CD4-positive, alpha-beta T cell (primary cell): ENCODE measurements at places on chromosomes 5 and 9. TPM values are rescaled to one million over a fixed set of nuclear protein-coding genes. Genes with fewer than 3 reads are reported as not detected.

DNA sequence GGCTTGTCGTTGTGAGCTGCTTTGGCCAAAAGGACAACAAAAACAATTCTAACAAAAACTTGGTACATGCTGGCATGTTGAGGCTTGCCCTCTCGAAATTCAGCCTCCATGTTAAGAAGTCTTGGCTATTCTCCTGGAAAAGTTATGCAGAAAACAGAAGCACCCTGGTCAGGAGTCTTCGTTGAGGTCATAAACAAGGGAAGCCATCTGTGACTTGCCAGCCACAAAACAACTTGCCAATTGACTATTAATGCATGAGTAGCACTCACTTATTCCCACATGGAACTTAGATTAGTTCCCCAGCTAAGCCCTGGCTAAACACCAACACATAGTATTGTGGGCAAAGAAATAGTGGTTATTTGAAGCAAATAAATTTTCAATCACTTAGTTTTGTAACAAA, 521.0 kb upstream of the CHD1 start:
- H3K4me3 ChIP-seq: no peak overlapping the region
- no peak overlapping the region for H3K27ac ChIP-seq
- no peaks in the 10 kb centered on the region for H3K4me1 ChIP-seq
- no peaks in the 10 kb centered on the region for H3K36me3 ChIP-seq

DNA sequence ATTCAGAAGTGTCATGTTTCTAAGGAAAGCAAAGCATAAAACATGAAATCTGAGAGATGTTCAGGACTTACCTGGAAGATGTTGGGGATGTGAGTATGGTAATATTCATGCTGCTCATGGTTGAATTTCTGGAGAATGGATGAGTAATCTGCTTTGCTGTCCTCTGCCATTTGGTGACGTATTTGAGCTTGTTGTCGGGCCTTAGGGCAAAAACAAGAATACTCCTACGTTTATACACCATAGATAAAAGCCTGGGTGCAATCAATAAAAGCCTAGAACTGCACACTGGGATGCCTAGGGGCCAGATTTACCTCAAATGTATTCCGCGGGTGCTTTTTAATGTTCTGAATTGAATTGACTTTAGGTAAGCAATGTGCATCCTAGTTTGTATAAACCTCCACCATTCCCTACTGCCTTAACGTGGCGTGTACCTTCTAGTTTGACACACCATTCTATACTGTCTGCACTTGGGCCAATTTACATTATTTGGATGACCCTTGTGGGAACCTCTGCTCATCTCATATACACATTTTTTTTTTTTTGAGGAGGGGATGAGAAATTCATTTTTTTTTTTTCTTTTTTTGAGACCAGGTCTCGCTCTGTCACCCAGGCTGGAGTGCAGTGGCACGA, 94.4 kb downstream of the USP20 start:
- peaks cover 54% of the 10 kb centered on the region for H3K36me3 ChIP-seq
- no peak overlapping the region for H3K4me3 ChIP-seq
- DNase-seq: no peak

DNA sequence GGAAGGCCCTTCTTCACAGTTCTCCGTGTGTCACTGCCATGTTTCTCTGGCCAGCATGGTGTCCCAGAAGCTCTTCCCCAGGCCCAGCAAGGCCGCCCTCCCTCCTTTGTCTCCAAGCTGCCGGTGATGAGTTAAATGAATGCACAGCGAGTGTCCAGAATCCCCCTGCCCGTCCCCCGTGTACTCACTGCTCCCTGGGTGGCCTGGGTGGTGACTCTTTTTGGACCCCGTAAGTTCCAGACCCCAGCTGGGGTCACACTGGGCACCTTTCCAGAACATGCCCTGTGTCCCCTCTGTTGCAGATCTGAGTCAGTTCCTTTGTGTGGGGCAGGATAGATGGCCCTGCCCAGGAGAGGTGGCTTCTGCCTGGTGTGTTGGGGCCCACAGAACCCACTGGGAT, 95.0 kb downstream of the MRPL36 start:
- H3K27ac ChIP-seq: no peak overlapping the region
- DNase-seq: no peak
- H3K27me3 ChIP-seq: peaks cover 13% of the 10 kb centered on the region

GRCh38 chr9:97529363-97530076, 28.1 kb downstream of the TMOD1 start:
- H3K27ac ChIP-seq: no peak overlapping the region
- no peak for DNase-seq
- no peaks in the 10 kb centered on the region for H3K36me3 ChIP-seq

LURAP1L gene
- not detected for total RNA-seq

GRCh38 chr5:23257656-23258055, 249.8 kb upstream of the PRDM9 start:
- no peak overlapping the region for H3K4me3 ChIP-seq
- DNase-seq: no peak
- H3K4me1 ChIP-seq: no peaks in the 10 kb centered on the region
- H3K27ac ChIP-seq: no peak overlapping the region
- H3K27me3 ChIP-seq: no peaks in the 10 kb centered on the region

DNA sequence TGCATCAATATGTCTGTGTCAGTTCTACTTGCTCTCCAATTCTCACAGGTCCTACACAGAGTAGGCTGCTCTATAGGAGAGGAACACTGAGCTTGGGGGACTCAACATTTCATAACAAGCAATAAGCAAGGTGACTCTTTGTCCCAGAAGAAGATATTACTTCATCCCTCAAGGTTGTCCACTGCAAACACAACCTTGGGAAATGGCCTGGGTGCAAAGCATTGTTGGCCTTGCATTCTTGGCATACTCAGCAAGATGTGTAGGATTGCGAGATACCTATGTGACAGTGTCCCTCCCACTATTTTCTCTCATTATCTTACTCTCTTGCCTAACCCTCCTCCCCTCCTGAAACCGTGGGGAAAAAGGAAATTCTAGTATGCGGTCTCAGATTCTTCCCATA, 169.8 kb upstream of the FREM1 start:
- H3K4me1 ChIP-seq: no peaks in the 10 kb centered on the region
- no peaks in the 10 kb centered on the region for H3K27me3 ChIP-seq
- no peaks in the 10 kb centered on the region for H3K36me3 ChIP-seq
- H3K4me3 ChIP-seq: no peak overlapping the region

CEL gene
- 0.39 TPM for total RNA-seq

- no peak overlapping the region for H3K27ac ChIP-seq
- no peaks in the 10 kb centered on the region for H3K27me3 ChIP-seq
- no peak overlapping the region for H3K4me3 ChIP-seq
- no peak for DNase-seq
These were observed 234.7 kb downstream of the HTR1A start for GRCh38 chr5:63727583-63727982.

DNA sequence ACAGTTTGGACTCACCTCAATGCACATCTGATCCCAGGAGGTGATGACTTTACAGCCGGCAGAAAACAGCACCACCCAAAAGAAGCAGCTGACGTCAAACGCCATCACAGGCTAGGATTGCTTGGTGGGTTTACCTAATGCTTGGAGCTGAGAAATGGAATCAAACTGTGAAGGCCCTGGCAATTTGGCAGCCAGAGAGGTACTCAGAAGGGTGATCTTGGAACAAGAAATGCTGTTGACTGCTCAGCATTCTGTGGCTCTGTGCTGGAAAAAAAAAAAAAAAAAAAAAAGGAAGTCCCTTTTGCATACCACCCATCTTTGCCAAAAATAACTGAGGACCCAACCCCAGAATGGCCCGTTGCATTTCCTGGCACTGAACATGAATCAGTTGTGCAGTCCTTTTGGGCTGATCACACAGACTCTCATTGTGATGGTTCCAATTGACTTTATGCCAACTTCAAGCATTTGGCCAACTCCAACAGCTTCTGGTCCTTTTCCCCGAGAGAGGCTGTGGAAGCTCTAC, at the start of gene CD180:
Gene CD180 (minus strand): TSS at position 263 of the 523 bp plus-strand sequence. CDS start 158 bp downstream, at position 105.
- H3K36me3 ChIP-seq: no peaks in the 10 kb centered on the region
- no peaks in the 10 kb centered on the region for H3K27me3 ChIP-seq
- H3K27ac ChIP-seq: no peak within 1 kb of the TSS
- peaks cover 23% of the 10 kb centered on the region for H3K4me1 ChIP-seq
- H3K4me3 ChIP-seq: no peak within 1 kb of the TSS

DNA sequence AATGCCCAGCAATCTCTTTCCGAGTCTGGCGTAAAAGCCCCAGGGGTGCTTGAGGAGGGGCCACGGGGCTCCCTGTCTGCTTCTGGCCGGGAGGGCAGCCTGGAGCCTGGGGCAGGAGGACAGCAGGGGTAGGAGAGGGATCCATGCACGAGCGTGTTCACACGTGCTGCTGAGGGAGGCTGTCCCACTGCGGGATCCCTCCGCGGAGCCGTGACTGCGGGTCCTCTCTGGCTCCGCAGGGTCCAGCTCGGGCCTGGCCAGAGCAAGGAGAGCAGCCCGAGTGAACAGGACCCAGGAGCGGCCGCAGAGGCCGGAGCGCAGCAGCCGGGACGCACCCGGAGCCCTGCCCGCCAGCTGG, 78.4 kb downstream of the ZNF354C start:
- DNase-seq: no peak
- H3K4me1 ChIP-seq: peaks cover 3% of the 10 kb centered on the region
- H3K27ac ChIP-seq: no peak overlapping the region
- no peak overlapping the region for H3K4me3 ChIP-seq
- H3K27me3 ChIP-seq: no peaks in the 10 kb centered on the region

DNA sequence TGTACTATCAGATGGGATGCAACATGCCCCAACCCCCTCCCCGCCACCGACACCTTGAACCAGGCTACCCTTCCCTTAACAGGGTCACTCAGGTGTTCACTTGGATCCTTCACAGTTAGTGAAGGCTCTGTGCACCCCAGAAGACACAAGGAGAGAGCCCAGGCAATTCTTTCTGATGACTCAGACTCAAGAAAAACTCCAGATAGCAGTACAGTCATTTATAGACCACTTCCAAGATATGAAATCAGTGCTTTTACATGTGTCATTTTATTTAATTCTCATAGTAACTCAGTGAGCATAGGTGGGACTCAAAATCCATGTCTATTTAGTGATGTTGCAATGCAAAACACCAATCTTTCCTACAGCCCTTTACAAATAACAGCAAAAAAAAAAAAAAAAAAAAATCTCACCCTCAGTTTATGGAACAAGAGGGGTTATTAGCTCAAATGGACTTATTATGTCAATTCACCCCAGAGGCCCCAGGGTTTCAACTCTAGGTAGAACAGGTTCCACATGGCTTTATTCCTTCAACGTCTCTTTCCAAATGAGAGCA, 71.9 kb downstream of the FOXD1 start:
- H3K4me1 ChIP-seq: peaks cover 20% of the 10 kb centered on the region
- no peak for DNase-seq
- peaks cover 60% of the 10 kb centered on the region for H3K27me3 ChIP-seq
- no peak overlapping the region for H3K27ac ChIP-seq
- no peaks in the 10 kb centered on the region for H3K36me3 ChIP-seq

GRCh38 chr5:1889321-1890065, 6.8 kb upstream of the IRX4 start:
- H3K36me3 ChIP-seq: no peaks in the 10 kb centered on the region
- DNase-seq: no peak
- H3K4me1 ChIP-seq: no peaks in the 10 kb centered on the region
- no peak overlapping the region for H3K4me3 ChIP-seq
- no peak overlapping the region for H3K27ac ChIP-seq

DNA sequence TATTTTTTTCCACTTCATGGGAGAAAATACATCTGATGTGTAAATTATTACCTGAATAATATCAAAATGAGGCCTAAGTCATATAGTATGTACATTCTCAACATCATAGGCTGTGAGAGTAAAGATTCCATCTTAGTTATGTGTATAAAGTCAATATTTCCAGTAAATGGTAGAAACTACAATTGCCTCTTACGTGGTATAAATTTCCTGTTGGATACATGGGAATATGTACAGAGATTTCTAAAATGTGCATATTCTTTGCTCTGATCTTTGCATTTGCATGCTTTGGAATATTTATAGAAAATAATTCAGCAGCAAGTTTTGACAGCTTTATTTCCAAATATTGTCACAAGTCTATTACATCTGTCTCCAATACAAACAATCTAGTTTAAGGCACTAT, 78.8 kb downstream of the GABRB2 start:
- H3K27ac ChIP-seq: no peak overlapping the region
- H3K36me3 ChIP-seq: no peaks in the 10 kb centered on the region
- H3K4me1 ChIP-seq: no peaks in the 10 kb centered on the region
- no peak overlapping the region for H3K4me3 ChIP-seq
- no peak for DNase-seq

CDKN2B gene
- total RNA-seq: not detected

PCA3 gene
- not detected for total RNA-seq

HABP4 gene
- 29.7 TPM for total RNA-seq

DNA sequence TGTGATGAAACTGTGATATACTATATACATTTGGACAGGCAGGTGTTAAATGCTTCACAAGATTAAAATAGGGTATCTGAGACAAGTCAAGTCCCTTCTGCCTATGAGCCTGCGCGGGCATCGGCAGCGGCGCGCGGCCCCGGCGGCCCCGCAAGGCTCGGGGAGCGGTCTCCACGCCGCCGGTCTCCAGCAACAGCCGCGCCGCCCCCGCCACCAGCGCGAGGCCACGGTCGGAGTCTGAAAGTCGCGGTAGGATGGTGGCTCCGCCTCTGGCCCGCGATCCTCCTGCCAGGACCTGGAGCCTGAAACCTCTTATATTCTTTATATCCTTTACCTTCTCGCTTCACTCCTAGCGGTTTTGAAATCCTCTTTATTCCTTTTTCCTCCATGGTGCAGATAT, 99.4 kb downstream of the INSL6 start:
- H3K27me3 ChIP-seq: no peaks in the 10 kb centered on the region
- no peak for DNase-seq
- H3K27ac ChIP-seq: no peak overlapping the region
- H3K4me3 ChIP-seq: no peak overlapping the region
- H3K36me3 ChIP-seq: peaks cover 49% of the 10 kb centered on the region

ST8SIA4 gene
- total RNA-seq: 19.5 TPM

GRCh38 chr9:121838746-121839669, 187.6 kb downstream of the DAB2IP start:
- no peak for DNase-seq
- H3K27me3 ChIP-seq: peaks cover 2% of the 10 kb centered on the region
- H3K27ac ChIP-seq: no peak overlapping the region
- H3K4me3 ChIP-seq: no peak overlapping the region

ARID3C gene
- 0.25 TPM for total RNA-seq

PSD2 gene
- total RNA-seq: 0.08 TPM

- DNase-seq: no peak
- H3K27ac ChIP-seq: no peak overlapping the region
- peaks cover 29% of the 10 kb centered on the region for H3K36me3 ChIP-seq
- no peak overlapping the region for H3K4me3 ChIP-seq
- no peaks in the 10 kb centered on the region for H3K27me3 ChIP-seq
These were observed 1.5 kb downstream of the ARPC5L start for GRCh38 chr9:124863371-124863871.

ZNF366 gene
- 0.06 TPM for total RNA-seq

SOWAHA gene
- total RNA-seq: not detected

GRCh38 chr9:81737871-81738507, 48.6 kb upstream of the TLE1 start:
- no peaks in the 10 kb centered on the region for H3K27me3 ChIP-seq
- no peaks in the 10 kb centered on the region for H3K36me3 ChIP-seq
- peak; percentile 18 for DNase-seq
- H3K27ac ChIP-seq: no peak overlapping the region
- no peak overlapping the region for H3K4me3 ChIP-seq

- no peaks in the 10 kb centered on the region for H3K27me3 ChIP-seq
- H3K4me3 ChIP-seq: no peak overlapping the region
- H3K4me1 ChIP-seq: peaks cover 31% of the 10 kb centered on the region
- no peak for DNase-seq
These were observed 2.7 kb downstream of the RPL37 start for GRCh38 chr5:40832345-40832744.

AQP7 gene
- 0.27 TPM for total RNA-seq
